ENCODE measurements at places on chromosomes 7 and 10.

DNA sequence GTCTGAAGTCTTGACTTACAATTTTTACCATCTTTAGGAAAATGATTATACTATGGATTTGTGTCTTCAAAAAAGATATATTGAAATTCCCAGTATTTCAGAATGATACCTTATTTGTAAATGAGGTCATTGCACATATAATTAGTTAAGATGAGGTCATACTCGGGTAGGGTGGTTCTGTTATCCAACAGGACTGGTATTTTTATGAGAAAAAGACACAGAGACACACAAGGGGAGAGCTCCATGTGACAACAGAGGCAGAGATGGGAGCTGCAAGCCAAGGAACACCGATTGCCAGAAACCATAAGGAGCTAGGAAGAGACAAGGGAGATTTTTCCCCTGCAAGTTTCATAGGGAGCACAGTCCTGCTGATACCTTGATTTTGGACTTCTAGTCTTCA lies 356.9 kb downstream of the ARL4A start:
- DNase-seq = no peak

DNA sequence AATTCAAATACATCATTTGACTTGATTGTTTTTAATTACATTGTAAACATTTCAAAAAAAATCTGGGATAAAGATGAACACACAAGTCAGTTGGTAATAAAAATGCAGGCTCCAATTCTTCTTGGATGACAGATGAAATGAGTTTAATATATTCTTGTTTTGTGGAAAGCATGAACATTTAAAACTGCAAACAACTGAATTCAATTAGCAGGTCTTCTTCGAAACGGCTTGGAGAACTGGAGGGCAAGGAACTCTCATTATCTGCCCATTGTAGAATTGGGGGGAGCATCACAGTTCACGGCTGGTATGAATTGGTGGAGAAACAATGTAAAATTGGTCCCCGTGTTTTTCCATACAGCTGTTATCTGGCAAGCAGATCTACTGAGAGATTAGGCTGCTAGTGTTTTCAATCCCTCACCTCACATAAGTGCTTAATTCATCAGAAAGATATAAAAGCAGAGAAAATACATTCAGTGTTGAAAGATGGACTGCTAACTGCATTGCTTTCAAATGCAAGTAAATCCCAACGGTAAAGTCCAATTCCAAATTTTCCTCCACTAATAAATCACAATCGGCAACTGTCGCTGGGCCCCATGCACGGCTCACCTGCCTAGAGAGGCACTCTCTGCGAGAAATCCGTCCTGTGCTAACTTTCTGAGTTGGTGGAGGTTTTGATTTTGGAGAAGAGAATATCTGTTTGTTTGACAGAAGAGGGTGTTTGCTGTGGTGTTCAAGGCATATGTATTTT lies 199.5 kb downstream of the ZNF438 start:
- DNase-seq = no peak

GRCh38 chr10:99329554-99330346 lies 594 bp downstream of the CNNM1 start:
- DNase-seq = peak; percentile 29

DNA sequence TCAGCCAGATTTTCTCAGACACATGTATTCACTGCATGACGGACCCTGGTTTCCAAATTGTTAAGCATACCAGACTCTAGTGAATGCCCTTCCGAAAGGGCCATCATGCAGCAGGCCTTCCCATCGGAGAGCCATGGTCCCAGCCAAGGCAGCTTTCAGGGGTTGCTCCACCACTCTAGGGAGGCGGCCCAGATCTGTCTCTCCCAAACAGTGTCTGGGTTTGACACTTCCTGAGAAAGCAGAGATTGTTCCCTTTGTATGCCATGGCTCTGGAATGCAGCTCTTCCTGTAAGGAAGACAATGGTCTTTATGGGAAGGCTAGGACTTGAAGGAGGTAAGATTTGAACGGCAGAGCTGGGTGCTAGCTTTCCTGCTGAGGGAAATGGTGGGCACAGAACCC lies 178.8 kb upstream of the BMPER start:
- DNase-seq = no peak

GRCh38 chr7:94129443-94130140 lies 125.4 kb upstream of the BET1 start:
- no peak for DNase-seq

Data from activated CD4-positive, alpha-beta T cell treated with anti-CD3 and anti-CD28 coated beads for 48 hours (primary cell).